Effector memory CD8-positive, alpha-beta T cell (primary cell): ENCODE measurements at places on chromosomes 1 and 21.

GRCh38 chr1:25185409-25186160, 46.7 kb downstream of the SYF2 start:
- DNase-seq: no peak

GRCh38 chr21:38139380-38140168, 117.2 kb upstream of the KCNJ15 start:
- no peak for DNase-seq

DNA sequence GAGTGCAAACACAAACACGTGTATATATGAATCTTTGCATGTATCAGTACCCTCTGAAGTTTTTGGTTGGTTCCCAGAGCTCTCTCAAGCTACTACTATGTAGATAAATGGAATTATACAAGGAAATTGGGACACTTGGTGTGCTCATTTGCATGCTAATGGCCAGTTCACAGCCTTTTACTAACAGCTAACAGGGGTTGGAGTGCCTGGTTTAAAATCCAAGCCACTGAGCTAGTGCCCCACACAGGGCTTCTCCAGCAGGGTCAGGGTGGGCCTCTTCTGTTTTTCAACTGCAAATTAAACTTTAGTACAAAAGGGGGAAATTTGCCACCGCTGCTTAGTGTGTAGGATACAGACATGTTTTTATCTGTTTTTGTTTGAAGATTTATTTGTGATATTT, 121.0 kb downstream of the ATP5PO start:
- DNase-seq: no peak

DNA sequence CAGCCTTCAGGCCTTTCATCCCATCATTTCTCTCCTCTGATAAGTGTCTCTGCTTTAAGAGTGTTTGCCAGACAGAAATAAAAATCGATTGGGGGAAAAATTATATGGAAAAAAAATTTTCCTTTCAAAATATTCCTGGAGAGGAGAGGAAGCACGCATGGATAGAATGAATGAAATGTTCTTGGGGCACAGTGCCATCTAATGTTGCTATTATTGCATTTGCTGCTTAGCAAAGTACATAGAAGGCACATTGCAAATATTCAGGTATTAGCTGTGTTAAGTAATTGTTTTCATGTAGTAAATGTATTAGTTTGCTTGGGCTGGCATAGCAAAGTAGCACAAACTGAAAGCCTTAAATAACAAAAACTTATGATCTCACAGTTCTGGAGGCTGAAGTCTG, 18.1 kb downstream of the B3GALT5 start:
- no peak for DNase-seq

DNA sequence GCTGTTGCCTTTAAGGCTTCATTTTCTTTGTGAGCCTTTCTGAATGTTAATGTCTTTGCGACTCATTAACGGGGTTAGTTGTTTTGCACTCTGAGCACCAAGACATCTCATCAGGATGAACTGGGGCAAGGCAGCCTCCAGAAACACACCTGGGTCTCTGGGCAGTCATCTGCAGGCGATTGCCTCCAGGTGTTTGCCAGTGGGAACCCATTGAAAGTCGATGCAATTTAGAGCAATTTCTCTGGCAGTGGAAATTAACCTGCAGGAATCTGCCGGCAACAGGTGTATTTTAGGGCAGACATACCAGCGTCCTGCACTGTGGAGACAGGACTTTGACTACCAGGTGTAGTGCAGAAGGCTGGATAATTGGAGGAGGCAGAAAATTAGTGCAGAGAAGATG, 661.0 kb upstream of the PTBP2 start:
- no peak for DNase-seq
